ENCODE measurements at places on chromosomes 5 and 9.

DNA sequence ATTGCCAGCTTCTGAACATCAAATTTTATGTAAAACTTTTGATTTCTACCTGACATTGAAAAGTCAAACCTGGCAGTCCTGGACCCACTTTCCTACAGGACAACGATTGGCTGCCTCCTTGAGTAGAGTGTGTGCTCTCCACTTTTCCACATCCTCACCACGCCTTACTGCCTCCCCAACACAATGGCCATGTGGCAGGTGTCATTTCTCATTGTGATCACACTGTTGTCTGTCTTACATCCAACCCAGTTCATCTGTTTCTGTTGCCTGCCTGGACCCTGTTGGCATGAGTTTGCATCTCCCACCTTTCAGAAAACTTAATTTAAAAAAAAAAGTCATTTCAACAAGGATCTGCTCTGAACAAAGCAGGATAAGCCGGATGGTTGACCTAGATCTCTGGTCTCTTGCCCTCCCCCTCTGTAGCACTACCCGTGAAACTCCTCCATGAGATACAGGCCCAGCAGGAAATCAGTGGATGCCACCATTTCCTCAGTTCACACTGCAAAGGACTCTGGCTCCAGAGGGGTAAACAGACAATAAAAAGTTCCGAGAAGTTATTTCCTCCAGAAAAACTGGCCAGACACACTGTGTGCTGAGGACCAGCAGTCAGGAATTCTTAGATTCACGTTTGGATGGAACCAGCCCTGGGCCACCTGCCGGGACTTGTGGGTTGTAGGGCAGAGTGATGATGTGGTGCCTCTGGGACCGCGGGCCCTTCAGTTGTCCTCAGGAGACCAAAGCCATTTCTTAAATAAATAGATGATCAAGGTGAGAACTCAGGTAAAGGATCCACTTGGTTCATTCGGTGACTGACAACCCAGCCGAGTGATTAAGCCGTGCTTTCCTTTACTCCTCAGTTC lies 48.6 kb downstream of the AMBP start:
- DNase-seq: no peak

- no peak for DNase-seq
Measured at GRCh38 chr9:108544866-108545265, 310.9 kb downstream of the ACTL7B start.

DNA sequence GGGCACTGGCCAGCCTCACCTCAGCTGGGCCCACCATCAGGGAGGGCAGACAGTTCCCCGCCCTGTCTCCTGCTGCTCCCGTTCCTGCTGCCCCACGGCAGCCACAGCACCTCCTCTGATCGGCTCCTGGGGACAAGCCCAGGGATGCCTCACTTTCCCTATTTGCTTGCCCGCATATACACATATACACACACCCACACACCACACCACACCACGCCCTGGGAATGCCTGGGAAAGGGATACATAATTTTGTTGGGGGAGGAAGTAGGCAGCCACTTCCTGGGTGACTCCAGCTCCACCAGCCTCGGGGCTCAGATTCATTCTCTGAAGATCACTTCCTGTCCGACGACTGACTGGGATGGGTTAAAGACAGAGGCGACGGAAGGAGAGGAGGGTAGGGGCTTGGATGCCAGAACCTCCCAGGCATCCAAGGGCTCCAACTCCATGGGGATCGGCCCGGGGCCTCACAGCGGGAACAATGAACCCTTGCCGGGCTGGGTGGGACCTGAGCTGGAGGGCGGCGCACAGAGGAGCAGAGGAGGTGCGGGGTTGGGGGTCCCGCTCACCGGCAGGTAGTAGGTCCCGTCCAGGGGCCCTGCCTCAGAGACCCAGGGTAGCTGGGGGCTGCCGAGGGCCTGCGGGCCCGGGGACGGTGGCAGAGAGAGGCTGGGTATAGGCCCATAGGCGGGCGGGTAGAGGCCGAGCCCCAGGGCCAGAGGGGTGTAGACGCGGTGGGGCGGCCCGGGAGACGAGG lies 2.0 kb upstream of the MZB1 start:
- DNase-seq: no peak

GRCh38 chr9:123978981-123979380 lies 32.6 kb upstream of the LHX2 start:
- DNase-seq: no peak

DNA sequence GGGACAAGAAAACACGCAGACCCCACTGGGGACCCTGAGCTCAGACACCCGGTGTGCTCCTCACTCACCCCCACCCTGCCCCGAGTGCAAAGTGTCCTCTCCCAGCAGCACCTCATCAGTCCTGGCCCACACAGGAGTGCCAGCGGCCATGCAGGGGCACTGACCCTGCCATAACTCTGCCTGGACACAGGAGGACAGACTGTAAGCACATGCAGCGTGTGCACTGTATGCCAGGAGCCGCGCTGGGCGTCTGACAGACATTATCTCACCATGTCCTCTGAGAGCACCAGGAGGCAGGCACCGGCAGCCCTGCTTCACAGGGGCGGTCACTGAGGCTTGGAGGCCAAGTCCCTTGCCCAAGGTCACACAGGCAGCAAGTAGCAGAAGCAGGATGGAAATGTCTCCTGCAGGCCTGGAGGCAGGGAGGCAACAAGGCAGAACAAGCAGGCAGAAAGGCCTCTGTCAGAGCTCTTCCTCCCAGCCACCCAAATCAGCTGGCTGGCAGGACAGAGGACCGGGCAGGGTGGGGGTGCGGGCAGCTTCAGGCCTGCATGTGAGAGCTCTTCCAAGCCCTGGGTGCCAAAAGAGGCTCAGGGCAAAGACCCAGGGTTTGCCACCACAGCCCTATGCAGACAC lies 8.4 kb downstream of the EEIG1 start:
- DNase-seq: peak; percentile 69

- DNase-seq: no peak
Measured at GRCh38 chr9:133647765-133648469, 11.8 kb downstream of the DBH start.

DNA sequence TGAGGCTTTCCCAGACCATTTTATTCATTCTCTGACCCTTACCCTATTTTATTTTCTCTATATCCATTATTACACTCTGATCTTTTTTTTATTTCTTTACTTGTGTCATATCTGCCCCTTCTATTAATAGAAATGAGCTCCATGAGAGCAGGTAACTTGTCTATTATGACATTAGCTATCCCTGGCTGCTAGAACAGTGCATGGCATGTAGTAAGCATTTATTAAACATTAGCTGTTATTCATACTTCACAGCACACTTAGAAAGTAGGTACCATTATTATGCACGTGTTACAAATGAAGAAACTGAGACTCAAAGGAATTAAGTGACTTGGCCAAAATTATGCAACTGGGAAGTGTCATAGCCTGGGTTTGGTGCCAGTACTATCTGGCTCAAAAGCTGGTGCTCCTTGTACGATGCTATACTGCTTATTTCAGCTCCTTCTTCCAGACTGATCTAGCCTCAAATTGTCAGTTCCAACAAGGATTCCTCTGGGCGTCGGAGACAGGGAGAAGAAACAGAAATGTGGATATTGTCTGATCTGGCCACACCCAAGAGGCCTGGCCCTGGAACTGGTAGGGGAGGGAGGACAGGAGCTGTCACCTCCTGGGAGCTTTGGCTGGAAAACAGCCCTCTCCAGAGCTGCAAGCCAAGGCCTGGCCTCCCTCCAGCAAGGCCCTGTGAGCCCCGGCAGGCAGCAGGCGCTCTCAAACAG lies 10.8 kb upstream of the NIPAL4 start:
- peak; percentile 83 for DNase-seq

- no peak for DNase-seq
Measured at GRCh38 chr5:180873615-180874520, 12.8 kb upstream of the ZFP62 start.

DNA sequence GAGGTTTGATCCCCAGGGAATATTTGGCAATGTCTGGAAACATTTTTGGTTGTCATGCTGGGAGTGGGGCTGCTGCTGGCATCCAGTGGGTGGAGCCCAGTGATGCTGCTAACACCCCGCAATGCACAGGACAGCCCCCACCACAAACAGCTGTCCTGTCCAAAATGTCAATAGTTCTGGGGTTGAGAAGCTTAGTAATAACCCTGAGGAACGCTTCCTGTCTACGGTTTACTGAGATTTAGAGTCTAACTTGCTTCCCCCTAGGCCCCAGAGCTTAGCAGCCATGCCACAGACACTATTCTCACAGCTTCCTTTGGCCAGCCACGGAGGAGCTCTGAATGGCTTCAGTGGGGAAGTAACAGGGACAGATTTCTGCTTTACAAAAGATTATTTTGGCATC lies 66.5 kb downstream of the MSX2 start:
- DNase-seq: no peak

DNA sequence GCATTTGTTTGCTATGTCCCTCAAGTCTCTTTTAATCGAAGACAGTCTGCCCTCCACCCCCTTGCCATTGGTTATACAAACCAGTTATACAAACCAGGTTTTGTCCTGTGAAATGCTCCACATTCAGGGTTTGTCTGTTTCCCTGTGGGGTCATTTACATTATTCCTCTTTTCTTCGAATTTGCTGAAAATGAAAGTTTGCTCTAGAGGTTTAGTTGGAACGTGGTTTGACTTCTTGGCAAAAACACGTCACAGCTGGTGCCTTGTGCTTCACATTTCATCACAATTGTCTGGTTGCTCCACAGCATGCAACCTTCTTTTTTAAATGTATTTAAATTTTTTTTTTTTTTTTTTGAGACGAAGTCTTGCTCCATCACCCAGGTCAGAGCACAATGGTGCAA lies 4.2 kb upstream of the HAVCR2 start:
- DNase-seq: no peak

GRCh38 chr5:137598399-137598798 lies 99.3 kb upstream of the SPOCK1 start:
- DNase-seq: no peak

GRCh38 chr5:64790210-64790609 lies 21.5 kb downstream of the CWC27 start:
- no peak for DNase-seq

DNA sequence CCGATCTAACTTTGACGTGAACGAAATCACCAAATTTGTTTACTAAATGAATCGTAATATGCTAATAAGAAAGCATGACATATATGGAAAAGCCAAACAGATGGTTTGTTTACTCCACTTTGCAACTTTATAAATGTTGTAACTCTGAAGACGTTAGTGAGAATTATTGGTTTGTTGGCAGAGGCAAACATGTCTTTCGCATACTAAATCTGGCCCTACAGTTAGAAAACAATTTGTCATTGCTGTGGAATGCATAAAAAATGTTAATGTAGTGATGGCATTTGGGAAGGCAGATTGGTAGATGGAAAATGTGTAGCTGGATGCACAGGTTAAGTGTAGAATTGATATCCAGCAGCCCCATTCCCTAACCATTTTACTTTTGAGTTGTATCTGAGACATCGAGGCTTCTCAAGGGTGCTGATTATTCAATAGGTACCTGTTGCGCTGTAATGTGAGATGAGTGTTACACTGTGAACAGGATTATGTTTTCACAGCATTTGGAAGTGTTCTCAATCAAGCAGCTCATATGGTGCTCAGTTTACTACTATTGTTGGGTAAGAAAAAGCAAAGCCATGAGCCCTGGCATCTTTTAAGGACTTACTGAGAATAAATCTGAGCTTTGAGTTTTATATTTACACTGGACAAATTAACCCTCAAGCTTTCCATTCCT lies 444.8 kb downstream of the BNC2 start:
- DNase-seq: no peak

- DNase-seq: no peak
Measured at GRCh38 chr5:39898731-39899130, 474.0 kb upstream of the DAB2 start.

- no peak for DNase-seq
Measured at GRCh38 chr5:157918811-157919742, 60.1 kb upstream of the CLINT1 start.

GRCh38 chr5:95884511-95884910 lies 62.0 kb upstream of the GLRX start:
- no peak for DNase-seq

DNA sequence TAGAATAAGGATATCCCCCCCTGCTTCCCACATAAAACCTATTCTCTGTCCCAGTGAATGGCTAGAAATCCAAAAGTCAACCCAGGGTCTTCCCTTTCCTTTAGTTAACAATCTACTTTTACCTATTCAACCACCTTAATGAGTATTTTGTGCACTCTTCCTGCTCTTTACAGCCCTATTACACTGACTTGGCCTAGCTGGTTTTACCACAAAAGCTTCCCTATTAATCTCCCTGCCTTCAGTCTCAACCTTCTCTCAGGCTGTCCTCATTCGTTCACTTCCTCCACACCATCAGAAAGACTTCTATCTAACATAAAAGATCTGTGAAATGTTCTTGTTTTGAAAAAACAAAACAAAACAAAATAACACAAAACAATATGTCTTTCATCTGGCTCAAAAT lies 16.2 kb downstream of the CTNNAL1 start:
- DNase-seq: no peak

GRCh38 chr9:20569525-20569924 lies 52.8 kb downstream of the MLLT3 start:
- no peak for DNase-seq

DNA sequence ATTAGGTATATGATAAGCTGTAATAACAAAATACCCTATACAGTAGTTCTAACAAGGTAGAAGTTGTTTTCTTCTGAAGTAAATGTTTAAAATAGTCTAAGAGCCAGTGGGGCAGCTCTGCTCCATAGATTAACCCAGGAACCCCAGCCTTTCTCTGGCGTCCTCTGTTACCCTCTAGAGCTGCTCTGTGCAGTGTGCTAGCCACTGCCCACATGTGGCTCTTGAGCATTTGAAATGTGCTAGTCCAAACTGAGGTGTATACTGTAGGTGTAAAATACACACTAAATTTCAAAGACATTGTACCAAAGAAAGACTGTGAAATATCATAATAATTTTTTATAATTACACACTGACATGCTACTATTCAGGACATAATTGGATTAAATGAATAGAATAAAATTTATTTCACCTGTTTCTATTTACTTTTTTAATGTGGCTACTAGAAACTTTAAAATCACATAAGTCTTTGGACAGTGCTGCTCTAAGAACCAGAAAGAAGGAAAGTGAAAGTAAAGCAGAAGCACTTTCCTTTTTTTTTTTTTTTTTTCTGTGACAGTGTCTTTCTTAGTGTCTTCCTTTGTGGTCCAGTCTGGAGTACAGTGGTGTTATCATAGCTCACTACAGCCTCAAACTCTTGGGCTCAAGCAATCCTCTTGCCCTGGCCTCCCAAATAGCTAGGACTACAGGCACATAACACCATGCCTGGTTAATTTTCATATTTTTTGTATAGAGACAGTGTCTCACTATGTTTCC lies 39.3 kb downstream of the RAI14 start:
- DNase-seq: no peak

Measured in left ventricle myocardium inferior (tissue), 1 donor.